Activated CD8-positive, alpha-beta memory T cell treated with anti-CD3 and anti-CD28 coated beads, Interleukin-2, amount 50 U/mL, for 4 hours (primary cell): ENCODE measurements at places on chromosomes 6 and 20.

GRCh38 chr20:48270885-48271284 is 485.6 kb upstream of the SULF2 start:
- no peak for DNase-seq

DNA sequence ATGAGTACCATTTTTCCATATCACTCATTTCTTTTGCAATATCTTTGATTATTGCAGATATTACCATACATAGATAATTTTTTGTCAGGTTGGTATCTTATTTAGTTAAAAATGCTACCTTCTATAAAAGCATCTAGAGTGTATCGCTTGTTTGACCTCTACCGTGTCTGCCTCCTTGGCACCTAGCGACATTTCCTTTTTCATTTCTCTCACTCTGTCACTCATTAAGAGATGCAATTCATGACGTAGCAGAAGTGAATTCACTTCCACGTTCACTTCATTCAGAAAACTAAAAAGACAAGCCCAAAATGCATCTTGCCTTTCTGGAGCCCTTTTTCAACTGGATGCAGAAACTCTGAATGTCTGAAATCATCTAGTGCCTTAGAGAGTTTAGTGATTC is 172.9 kb downstream of the MMS22L start:
- no peak for DNase-seq

DNA sequence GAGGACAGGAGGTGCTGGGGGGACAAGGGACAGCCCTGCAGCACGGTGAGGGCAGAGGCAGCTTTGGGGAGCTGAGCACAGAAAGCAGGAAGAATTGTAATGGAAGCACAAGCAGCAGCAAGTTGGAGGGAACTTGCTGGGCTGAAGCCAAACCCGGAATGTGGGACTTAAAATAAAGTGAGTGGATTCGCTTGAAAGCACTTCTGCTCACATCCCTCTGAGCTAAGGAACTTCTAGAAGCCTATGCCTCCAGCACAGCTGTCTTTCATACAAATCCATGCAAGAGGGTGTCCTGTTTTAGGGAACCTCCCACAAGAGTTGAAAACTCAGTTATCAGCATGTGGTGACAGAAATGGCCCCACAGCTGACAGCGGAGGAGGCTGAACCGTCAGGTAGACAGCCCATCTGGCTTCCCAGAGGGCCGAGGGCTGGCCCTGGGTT is 71.4 kb upstream of the MLN start:
- no peak for DNase-seq

DNA sequence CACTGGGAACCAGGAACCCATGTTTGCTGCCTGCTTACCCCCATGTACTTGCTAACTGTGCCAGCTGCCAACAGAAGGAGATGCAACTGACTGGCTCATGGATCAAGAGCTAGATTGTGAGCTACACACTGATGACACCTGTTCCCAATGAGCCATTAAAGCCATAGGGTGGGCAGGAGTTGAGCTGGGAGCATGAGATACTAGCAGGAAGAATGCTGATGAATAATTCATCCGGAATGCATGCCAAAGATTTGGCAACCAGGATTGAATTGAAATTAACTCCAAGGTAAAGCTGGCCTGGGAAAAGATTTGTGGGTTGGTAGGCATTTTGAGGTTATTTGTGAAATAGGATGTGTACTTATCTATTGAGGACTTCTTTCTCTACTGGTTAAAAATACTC is 631.1 kb downstream of the KIF16B start:
- no peak for DNase-seq
